ENCODE measurements at places on chromosomes 4 and X. TPM values are rescaled to one million over a fixed set of nuclear protein-coding genes. Genes with fewer than 3 reads are reported as not detected.

- H3K27me3 ChIP-seq: no peaks in the 10 kb centered on the region
- no peak overlapping the region for H3K4me3 ChIP-seq
- no peak overlapping the region for H3K27ac ChIP-seq
- no peak for DNase-seq
These were observed 99.5 kb downstream of the ADGRA3 start for GRCh38 chr4:22416403-22416802.

GRCh38 chr4:151304755-151305154 is 20.6 kb downstream of the SH3D19 start:
- H3K27ac ChIP-seq: no peak overlapping the region
- DNase-seq: no peak
- no peaks in the 10 kb centered on the region for H3K36me3 ChIP-seq

GRCh38 chrX:47227334-47227583 is 5.5 kb upstream of the USP11 start:
- peaks cover 3% of the 10 kb centered on the region for H3K4me1 ChIP-seq
- no peaks in the 10 kb centered on the region for H3K27me3 ChIP-seq
- H3K36me3 ChIP-seq: peaks cover 27% of the 10 kb centered on the region
- no peak overlapping the region for H3K27ac ChIP-seq

DNA sequence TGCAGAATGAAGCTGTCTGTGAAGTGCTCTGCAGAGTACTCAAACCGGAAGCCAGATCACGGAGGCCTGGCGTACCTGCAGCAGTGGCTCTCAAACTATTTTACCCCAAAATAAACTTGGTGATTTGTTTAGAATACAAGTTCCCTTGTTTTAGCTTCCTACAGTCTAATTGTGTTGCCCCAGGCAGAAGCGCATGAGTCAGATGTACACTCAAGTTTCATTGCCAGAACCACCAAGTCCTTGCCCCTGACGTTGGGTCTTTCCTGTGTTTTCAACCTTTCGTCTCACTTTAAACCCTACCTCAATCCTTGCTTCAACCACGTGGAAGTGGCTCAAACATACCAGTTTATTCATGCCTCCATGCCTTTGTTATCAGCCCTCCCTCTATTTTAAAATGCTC is 66.2 kb upstream of the SLC7A11 start:
- no peak overlapping the region for H3K4me3 ChIP-seq
- no peaks in the 10 kb centered on the region for H3K4me1 ChIP-seq
- H3K27me3 ChIP-seq: no peaks in the 10 kb centered on the region
- no peak overlapping the region for H3K27ac ChIP-seq

DNA sequence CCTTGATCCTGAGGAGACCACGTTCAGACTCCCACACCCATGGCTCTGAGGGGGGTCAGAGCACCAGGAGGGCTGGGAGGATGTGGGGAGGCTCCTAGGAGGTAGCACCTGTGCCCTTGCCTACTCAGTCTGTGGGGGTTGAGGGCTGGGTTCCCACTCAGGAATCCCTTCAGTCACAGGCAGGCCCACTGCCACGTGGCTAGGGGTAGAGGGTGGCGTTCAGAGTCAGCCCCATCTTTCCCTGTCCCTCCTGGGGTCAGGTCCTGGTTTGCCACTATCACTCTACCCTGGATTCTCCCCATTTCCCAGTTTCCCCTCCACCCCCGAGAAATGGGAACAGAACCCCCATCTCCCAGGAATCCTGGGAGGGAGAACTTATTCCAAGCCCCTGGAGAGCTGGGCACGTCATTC is 111.3 kb downstream of the PSAPL1 start:
- H3K27me3 ChIP-seq: peaks cover 3% of the 10 kb centered on the region
- no peaks in the 10 kb centered on the region for H3K36me3 ChIP-seq
- H3K4me3 ChIP-seq: no peak overlapping the region
- H3K4me1 ChIP-seq: no peaks in the 10 kb centered on the region
- DNase-seq: no peak
- H3K27ac ChIP-seq: no peak overlapping the region

DNA sequence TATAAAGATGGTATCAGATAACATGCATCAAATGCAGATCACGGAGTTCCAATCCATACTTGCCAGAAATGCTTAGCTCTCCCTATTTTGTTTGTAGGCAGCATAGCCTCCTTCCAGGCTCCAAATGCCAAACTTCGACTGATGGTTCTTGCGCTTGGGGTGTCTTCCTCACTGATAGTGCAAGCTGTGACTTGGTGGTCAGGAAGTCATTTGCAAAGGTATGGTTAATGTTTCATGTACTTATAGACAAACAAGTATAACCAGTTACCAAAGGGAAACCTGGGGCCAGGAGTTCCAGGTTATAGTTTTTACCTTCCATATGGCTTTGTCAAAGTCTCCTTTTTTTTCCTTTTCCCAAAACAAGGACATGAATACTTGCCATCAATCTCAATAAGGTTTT is 5.3 kb downstream of the CWH43 start:
- H3K27ac ChIP-seq: no peak overlapping the region
- H3K4me3 ChIP-seq: no peak overlapping the region
- peaks cover 23% of the 10 kb centered on the region for H3K27me3 ChIP-seq
- H3K4me1 ChIP-seq: no peaks in the 10 kb centered on the region
- no peaks in the 10 kb centered on the region for H3K36me3 ChIP-seq

Gene ARAF
- total RNA-seq: 60.9 TPM

DNA sequence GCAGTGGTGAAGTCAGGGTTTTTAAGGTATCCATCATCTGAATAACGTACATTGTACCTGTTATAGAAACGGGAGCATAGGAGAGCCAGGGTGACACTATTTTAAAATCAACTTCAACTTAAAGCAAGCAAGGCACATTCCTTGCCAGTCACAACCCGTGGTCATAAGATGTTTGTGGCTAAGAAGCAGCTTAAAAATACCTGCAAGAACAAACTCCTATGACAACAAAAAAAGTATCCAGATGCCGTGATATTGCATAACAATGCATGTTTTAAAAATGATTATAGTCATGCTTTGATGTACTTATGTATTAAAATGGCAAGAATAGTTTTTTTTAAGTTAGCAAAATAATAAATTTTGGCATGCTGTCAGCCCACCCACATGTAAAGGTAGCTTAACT is 16.5 kb upstream of the SYNPO2 start:
- H3K27ac ChIP-seq: no peak overlapping the region
- H3K36me3 ChIP-seq: no peaks in the 10 kb centered on the region
- H3K4me1 ChIP-seq: no peaks in the 10 kb centered on the region
- no peak overlapping the region for H3K4me3 ChIP-seq
- H3K27me3 ChIP-seq: no peaks in the 10 kb centered on the region

Gene ZNF185
- total RNA-seq: 1.7 TPM

- H3K4me1 ChIP-seq: no peaks in the 10 kb centered on the region
- no peaks in the 10 kb centered on the region for H3K27me3 ChIP-seq
- no peak overlapping the region for H3K4me3 ChIP-seq
- H3K36me3 ChIP-seq: no peaks in the 10 kb centered on the region
- no peak for DNase-seq
- no peak overlapping the region for H3K27ac ChIP-seq
These were observed 308.7 kb downstream of the PDGFC start for GRCh38 chr4:156662921-156663320.

GRCh38 chrX:121456315-121456714 is 408.9 kb downstream of the GLUD2 start:
- no peaks in the 10 kb centered on the region for H3K36me3 ChIP-seq
- no peak overlapping the region for H3K27ac ChIP-seq
- H3K27me3 ChIP-seq: no peaks in the 10 kb centered on the region
- H3K4me3 ChIP-seq: no peak overlapping the region
- no peaks in the 10 kb centered on the region for H3K4me1 ChIP-seq
- DNase-seq: no peak

DNA sequence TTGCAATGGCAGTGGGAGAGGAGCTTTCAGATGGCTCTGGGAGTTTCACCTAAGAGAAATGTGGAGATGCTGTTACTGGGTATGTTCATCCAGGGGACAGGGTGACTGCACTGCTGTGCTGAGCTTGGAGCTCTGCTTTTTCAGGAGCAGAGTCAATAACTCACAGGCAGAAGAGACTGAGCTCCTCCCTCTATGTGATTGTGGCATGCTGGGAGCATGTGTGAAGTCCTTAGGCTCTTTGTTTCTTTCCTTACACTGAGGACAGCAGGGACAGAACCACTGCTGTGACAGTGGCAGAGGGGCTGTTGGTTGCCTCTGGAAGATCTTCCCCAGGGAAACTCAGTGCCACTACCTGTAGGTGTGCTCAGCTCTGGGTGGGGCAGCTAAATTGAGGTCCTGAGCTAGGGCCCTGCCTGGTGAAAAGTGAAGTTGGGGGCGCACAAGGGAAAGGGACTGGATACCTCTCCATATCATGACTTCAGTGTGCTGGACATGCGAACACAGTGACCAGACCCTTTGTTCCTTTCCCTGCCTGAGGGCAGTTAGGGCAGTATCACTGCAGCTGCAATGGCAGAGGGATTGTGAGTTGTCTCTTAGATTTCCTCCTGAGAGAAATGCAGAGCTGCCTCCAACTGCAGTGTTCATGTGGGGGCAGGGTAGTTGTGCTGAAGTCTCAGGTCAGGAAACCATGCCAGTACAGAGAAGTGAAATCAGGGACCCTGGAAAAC is 156.7 kb downstream of the TENT5D start:
- no peaks in the 10 kb centered on the region for H3K27me3 ChIP-seq
- no peak overlapping the region for H3K4me3 ChIP-seq
- no peaks in the 10 kb centered on the region for H3K4me1 ChIP-seq
- DNase-seq: no peak
- H3K36me3 ChIP-seq: no peaks in the 10 kb centered on the region

GRCh38 chr4:68216501-68216900 is 29.0 kb downstream of the TMPRSS11B start:
- H3K27ac ChIP-seq: no peak overlapping the region
- H3K36me3 ChIP-seq: no peaks in the 10 kb centered on the region
- no peak for DNase-seq
- no peaks in the 10 kb centered on the region for H3K4me1 ChIP-seq
- H3K27me3 ChIP-seq: peaks cover 22% of the 10 kb centered on the region

GRCh38 chr4:167989815-167990214 is 102.5 kb upstream of the ANXA10 start:
- H3K27me3 ChIP-seq: no peaks in the 10 kb centered on the region
- DNase-seq: no peak
- H3K4me3 ChIP-seq: no peak overlapping the region
- H3K27ac ChIP-seq: no peak overlapping the region
- no peaks in the 10 kb centered on the region for H3K4me1 ChIP-seq
- no peaks in the 10 kb centered on the region for H3K36me3 ChIP-seq

DNA sequence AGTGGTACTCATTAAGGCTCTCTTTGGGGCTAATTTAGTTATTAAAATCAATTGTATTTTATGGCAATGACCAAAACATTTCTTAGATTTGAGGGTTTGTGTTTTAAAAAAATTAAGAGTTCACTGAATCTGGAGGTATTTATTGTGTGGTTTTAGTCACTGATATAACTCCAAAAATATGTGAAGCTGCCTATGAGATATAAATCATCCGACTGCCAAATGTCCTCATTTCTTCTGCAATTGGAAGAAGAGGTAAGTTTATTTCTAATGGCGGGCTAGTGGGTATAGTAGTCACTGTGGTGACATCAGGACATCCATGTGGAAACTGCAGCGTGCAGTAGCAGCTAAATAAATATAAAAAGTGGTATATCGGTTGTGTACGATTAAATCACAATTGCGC is 205.5 kb downstream of the MID1 start:
- H3K27ac ChIP-seq: no peak overlapping the region
- DNase-seq: no peak
- no peak overlapping the region for H3K4me3 ChIP-seq
- no peaks in the 10 kb centered on the region for H3K36me3 ChIP-seq
- no peaks in the 10 kb centered on the region for H3K27me3 ChIP-seq

- no peaks in the 10 kb centered on the region for H3K27me3 ChIP-seq
- H3K27ac ChIP-seq: no peak overlapping the region
- H3K4me1 ChIP-seq: peaks cover 33% of the 10 kb centered on the region
- H3K36me3 ChIP-seq: peaks cover 21% of the 10 kb centered on the region
- H3K4me3 ChIP-seq: no peak overlapping the region
These were observed 33.1 kb downstream of the SLC10A7 start for GRCh38 chr4:146488495-146489174.

DNA sequence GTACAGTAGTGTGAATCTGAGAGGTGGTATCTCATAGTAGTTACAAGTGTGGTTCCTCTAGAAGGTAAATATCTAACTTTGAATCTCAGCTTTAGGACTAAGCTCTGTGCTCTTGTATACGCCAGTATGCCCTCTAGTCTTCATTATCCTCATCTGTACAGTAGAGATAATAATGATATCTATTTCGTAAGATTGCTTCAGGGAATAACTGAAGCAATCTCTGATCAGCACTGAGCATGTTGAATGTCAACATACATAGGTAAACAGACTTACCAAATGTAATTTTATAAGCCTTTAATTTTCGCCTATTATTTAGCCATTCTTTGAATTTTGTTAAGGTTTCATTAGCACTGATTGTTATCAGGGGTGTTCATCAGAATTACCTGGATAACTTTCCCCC is 175.2 kb upstream of the ANKRD50 start:
- no peaks in the 10 kb centered on the region for H3K27me3 ChIP-seq
- H3K4me1 ChIP-seq: no peaks in the 10 kb centered on the region
- no peaks in the 10 kb centered on the region for H3K36me3 ChIP-seq
- no peak overlapping the region for H3K4me3 ChIP-seq
- H3K27ac ChIP-seq: no peak overlapping the region

DNA sequence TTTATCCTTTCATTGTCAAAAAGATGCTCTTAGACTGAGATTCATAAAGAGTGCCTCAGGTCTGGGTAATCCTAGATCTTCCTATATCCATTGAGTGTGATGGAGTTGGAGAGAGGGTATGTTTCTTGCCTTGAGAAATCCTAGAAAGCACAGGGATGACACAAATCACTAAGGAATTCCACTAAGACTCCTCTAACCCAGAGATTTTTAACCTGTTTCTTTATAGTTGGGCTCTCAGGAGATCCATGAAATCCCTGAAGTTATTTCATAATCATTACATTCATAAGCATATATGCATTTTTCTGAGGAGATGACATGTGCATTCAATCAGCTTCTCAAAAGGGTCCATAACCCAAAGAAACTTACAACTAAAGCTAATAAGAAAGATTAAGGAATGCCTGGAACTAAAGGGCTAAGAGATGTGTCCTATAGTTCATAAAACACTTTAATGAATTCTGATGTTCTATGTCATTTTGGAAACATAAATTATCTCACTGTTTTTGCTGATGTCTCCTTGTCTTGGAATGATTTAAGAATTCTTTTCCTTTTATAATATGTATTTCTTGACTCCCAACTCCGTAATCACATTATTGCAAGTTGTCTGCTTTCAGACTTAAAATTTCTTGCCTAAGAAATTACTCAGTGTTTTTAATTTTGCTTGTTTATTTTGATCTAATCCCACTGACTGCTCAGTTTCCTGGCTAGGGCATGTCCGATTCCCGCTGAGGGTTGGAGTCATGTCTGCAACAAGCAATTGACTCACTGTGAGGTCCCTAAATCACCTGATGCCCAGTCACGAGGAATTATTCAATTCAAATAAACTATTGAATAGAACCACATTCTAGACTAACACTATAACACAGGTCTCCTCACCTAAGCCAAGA is 2.8 kb upstream of the AMTN start:
- no peak overlapping the region for H3K27ac ChIP-seq
- DNase-seq: no peak
- H3K27me3 ChIP-seq: peaks cover 1% of the 10 kb centered on the region
- H3K4me3 ChIP-seq: no peak overlapping the region
- no peaks in the 10 kb centered on the region for H3K36me3 ChIP-seq

GRCh38 chr4:107432451-107432850 is 287.6 kb downstream of the PAPSS1 start:
- no peak overlapping the region for H3K27ac ChIP-seq
- no peaks in the 10 kb centered on the region for H3K4me1 ChIP-seq
- H3K4me3 ChIP-seq: no peak overlapping the region
- no peak for DNase-seq
- peaks cover 15% of the 10 kb centered on the region for H3K27me3 ChIP-seq
- H3K36me3 ChIP-seq: no peaks in the 10 kb centered on the region

Gene MAP9
- 8.4 TPM for total RNA-seq

Data from activated CD8-positive, alpha-beta T cell treated with anti-CD3 and anti-CD28 coated beads for 36 hours (primary cell).